ENCODE measurements at places on chromosomes 4 and X.

DNA sequence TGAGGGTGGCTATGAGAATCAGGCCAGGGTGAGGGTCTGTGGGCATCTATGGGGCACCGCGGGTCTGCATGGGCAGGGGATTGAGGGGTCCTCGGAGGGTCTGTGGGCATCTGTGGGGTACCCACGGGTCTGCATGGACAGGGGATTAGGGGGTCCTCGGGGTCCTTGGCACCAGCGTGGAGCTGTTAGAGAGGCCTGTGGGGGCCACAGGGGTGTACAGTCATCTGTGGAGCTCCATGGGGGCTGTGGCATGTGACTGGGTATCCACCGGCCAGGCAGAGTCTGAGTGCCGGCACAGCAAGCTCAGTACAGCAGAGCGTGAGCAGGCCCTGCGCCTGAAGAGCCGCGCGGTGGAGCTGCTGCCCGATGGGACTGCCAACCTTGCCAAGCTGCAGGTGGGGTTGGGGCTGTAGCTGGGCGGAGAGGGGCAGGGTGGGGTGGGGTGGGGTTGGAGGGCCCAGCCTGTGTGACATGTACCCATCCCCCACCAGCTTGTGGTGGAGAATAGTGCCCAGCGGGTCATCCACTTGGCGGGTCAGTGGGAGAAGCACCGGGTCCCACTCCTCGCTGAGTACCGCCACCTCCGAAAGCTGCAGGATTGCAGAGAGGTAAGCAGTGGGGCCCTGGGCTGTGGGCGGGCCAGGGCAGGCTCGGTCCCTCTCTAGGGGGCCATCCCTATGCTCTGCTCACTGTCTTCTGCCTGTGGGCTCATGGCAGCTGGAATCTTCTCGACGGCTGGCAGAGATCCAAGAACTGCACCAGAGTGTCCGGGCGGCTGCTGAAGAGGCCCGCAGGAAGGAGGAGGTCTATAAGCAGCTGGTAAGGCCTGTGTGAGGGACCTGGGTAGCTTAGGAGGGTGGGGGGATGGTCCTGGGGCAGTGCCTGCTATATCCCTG, 12.9 kb downstream of the CCDC22 start:
- DNase-seq = no peak

GRCh38 chr4:32672359-32672758, 1952.2 kb downstream of the PCDH7 start:
- DNase-seq = no peak

DNA sequence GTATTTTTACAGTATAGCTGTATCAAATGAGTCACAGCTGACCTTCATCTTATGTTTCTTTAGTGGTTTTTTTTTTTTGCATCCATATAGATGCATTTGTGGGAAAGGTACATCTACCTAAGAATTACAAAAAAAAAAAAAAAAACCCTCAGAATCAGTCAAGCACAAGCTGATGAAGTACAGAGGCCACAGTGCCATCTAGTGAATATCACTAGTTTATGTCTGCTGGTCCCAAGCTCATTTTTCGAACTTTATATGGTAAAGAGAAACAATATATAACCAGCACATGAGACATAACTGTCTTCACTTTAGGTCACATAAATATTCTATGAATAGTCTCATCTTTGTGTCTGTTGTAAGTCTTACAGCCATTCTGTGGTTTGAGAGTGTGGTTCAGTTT, 220.1 kb downstream of the DLG3 start:
- DNase-seq = no peak

DNA sequence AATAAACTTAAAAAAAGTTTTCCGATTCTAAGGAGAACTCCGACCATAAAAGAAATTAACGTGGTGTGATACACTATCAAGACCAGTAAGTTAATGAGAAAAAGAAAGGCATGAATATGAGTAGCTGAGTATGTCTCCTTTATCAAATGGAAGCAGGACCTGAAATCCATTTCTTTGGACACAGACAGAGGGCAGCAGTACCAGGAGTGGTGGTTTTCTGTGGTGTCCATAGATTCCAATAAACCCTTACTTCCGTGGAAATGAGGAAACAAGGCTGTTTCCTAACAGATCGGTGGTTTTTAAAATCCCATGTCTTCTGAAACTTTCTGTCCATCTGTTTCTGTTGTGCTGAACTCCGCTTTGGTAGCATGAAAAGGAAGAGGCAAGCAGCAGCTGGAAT, 128.5 kb upstream of the TSPAN5 start:
- DNase-seq = no peak

DNA sequence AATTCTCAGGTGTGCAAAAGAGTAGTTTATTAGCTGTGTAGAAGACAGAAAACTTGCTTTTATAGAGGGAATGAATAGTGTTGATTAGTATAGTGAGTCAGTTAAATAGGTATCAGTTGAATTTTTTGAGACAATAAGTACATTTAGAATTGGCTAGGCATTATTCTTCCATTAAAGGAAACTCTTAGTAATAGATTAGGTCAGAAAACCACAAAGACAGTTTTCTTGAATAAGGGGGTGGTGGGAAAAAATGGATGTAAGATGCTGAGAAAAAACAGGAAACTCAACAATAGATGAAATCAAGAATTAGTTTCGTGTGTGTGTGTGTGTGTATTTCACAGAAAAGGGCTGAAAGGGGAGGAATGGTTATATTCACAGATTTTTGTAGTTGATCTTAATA, 16.8 kb downstream of the CD38 start:
- no peak for DNase-seq

- DNase-seq = no peak
These were observed 8.0 kb downstream of the ZNF827 start for GRCh38 chr4:145930592-145930991.

- DNase-seq = no peak
These were observed 165.7 kb upstream of the CT83 start for GRCh38 chrX:116628464-116628863.

GRCh38 chr4:32199639-32200038, 1479.5 kb downstream of the PCDH7 start:
- no peak for DNase-seq

- no peak for DNase-seq
These were observed 316.7 kb downstream of the RPA4 start for GRCh38 chrX:97200454-97200853.

GRCh38 chrX:25928316-25928715, 209.8 kb upstream of the MAGEB18 start:
- DNase-seq = no peak

DNA sequence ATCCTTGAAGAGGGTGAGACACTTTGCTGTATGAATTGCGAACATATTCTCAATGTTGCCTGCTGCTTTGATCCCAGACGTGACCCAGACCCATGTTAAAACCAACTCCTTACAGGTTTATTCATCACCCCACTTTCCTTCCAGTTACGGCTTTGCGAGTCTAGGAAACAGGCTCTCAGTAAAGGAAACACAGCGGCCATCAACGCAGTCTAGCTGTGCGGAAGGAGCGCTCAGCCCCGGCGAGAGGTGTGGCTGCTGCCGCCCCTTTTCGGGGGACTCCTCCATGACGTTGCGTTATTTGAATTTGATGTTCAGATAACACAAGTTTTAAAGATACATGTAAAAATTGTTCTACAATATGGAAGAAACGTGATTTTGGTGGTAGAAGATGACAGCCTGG, 206.4 kb upstream of the FAT1 start:
- DNase-seq = no peak

All from activated CD4-positive, alpha-beta T cell treated with anti-CD3 and anti-CD28 coated beads, Interleukin-2, amount 50 U/mL, for 1 hour (primary cell).